RPMI7951 (cell line): ENCODE measurements at places on chromosomes 5 and 9. TPM values are rescaled to one million over a fixed set of nuclear protein-coding genes. Genes with fewer than 3 reads are reported as not detected.
A peak's percentile ranks its signal among the peaks of the same experiment; 100 is the strongest.

DNA sequence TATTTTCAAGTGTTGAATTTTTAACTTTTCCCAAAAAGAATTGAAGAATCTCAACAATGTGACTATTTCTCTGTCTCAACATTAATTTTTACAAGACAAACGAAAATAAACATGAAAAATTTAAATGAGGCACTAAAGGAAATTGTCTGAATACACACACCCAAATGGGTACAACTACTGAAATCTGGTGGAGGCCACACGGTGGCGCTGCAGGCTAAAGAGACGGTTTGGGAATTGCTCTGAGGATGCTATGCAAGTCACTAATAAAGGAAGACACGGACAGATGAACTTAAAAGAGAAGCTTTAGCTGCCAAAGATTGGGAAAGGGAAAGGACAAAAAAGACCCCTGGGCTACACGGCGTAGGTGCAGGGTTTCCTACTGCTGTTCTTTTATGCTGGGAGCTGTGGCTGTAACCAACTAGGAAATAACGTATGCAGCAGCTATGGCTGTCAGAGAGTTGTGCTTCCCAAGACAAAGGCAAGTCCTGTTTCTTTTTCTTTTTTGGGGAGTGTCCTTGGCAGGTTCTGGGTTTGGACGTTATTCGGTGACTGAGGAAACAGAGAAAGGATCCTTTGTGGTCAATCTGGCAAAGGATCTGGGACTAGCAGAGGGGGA lies at the start of gene PCDHB10:
Gene PCDHB10, plus strand, starts transcription at position 244 of the 616 bp plus-strand sequence. Its CDS starts 200 bp downstream, at position 444.
- DNase-seq, result peak; percentile 44

Gene SLC36A2
- not detected in 2 replicates for total RNA-seq

Gene WNT8A
- total RNA-seq, result not detected in 2 replicates

DNA sequence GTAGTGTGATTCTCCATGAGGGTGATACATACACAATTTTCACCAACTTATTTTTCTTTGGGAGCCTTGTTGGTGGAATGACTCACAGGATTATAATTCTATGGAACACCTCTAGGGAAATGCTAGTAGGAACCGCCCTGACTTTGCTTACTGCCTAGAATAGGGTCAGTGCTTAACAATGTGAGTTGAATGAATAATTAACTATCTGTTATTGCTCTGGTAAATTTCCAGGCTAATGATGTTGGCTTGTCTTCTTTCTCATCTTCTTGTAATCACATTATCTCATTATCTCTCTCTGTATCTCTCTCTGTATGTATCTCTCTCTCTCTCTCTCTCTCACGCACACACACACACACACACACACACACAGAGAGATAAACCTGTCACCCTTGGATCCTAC lies 291.1 kb downstream of the TRIM32 start:
- DNase-seq, result peak; percentile 1

- DNase-seq, result peak; percentile 11
Observed at GRCh38 chr5:154444556-154445421, 1.0 kb upstream of the SAP30L start.

Gene PCDHB12
- total RNA-seq, result 0.36 and 0.88 TPM in 2 replicates
